ENCODE measurements at places on chromosomes 2 and 18.

DNA sequence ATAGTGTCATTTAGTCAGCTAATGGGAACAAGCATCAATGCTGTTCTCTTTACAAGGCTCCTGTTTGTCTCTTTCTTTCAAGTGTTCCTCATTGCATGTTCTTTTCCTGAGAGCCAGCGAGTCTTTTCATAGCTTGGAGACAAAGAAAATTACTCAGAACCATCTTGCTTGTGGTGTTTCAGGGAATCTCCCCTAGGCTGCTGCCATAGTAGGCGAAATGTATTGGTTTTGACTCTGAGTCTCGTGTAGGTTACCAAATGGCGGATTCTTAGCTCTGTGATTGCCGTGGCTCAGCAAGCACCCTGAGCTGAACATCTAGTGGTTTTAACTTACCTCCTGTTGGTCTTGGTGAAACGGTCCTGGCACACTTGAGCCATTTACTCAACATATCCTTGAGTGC, 68.7 kb downstream of the RHBDD1 start:
- no peak for DNase-seq

DNA sequence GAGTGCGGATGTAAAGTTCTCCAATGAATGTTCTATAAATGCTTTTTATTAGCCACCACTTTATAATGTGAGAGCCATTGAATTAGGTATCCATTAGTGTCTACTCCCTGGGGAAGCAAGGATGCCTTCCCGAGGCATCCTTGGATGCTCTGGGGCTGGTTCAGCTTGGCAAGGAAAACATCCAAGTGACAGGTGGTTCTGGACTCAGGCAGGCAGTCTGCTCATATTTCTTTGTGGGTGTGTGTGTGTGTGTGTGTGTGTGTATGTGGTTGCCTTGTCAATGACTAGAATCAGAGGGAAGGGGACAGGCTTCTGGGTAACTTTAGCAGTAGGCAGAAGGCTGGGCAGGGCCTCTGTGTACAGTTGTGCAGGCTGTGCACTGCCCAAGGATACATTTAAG, 149.2 kb downstream of the TSN start:
- DNase-seq = no peak

- DNase-seq = no peak
Observed at GRCh38 chr2:121735518-121736074, 1.1 kb downstream of the NIFK start.

- no peak for DNase-seq
Observed at GRCh38 chr2:164705412-164706167, 84.3 kb upstream of the GRB14 start.

DNA sequence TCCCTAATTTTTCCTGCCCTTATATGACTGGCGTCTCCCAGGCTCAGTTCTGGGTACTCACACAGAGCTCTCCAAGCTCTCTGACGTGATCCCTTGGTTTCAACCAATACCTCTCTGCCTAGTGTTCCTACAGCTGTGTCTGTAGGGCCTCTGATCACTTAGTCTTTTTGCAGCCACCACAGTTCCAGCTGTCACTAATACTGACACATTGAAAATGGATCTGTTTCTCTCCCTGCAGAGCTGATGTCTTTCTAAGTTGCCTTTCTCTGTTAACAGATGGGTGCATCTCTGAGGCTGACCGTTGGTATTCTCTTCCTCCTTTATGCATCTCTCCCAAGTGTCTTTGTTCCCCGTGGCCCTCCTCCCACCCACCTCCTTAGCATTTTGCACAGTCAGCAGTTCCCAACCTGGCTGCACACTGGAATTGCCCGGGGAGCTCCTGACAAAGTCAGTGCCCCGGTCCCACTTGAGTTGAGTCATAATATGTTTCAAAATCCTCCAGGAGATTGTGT, 62.5 kb downstream of the CERS6 start:
- no peak for DNase-seq

- DNase-seq = no peak
Observed at GRCh38 chr2:225400060-225400511, 576 bp downstream of the NYAP2 start.

DNA sequence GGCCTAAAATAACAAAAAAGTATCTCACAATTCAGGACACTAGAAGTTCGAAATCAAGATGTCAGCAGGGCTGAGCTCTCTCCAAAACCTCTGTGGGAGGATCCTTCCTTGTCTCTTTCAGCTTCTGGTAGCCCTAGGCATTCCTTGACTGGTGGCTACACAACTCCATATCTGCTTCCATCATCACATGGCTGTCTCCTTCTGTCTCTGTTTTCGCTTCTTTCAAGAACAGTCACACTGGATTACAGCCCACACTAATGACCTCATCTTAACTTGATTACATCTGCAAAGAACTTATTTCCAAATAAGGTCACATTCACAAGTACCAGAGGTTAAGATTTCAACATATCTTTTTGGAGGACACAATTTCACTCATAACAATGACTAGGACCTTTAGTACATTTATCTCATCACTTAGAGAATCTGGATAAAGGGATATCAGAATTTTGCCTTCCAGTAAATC, 275.2 kb downstream of the IRS1 start:
- DNase-seq = no peak

GRCh38 chr2:37928377-37928776, 3.3 kb downstream of the RMDN2 start:
- DNase-seq = no peak

DNA sequence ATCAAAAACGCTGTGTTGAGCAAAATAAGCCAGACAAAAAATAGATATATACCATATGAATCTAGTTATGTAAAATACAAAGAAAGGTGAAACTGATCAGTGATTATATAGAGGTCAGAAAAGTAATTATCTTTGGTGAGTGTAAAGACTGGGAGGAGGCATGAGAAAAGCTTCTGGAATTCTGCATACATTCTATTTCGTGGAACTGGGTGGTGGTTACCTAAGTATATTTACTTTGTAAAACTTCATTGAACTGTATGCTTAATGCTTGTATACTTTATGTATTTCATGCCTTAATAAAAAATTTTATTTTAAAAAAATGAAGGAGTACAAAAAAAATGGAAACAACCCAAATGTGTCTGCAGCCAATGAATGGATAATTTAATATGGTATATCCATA, 153.1 kb upstream of the ALPP start:
- no peak for DNase-seq

- DNase-seq = no peak
Observed at GRCh38 chr2:123826729-123827271, 198.3 kb upstream of the CNTNAP5 start.

GRCh38 chr2:211881449-211881848, 657.2 kb downstream of the ERBB4 start:
- no peak for DNase-seq

DNA sequence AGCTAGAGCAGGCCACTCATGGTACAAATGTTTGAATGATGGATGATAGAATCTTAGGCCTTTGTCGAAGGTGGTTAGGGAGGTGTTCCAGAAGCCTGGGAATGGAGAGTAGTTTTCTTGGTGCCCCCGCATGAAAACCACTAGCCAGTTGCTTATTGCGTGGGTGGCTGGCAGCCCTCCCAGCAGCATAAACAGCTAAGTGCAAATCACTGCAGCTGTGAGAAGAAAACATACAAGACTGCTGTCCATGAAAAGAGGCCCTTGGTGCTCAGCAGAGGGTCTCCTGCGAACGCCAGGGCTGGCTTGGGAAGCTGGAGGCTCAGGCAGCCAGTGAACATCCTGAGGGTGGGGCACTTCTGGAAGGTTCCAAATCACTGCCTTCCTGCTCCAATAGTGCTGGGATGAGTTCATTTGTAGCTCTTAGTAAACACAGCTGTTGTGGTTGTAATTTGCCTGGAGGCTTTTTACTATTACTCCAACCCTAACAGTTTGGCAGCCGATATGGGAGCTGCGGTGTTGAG, 118.8 kb downstream of the MGAT5 start:
- no peak for DNase-seq

GRCh38 chr2:46535360-46535759, 56.0 kb downstream of the TMEM247 start:
- no peak for DNase-seq

- no peak for DNase-seq
Observed at GRCh38 chr18:43515481-43515880, 238.2 kb upstream of the SYT4 start.

- DNase-seq = no peak
Observed at GRCh38 chr2:185316383-185316782, 422.2 kb upstream of the FSIP2 start.

DNA sequence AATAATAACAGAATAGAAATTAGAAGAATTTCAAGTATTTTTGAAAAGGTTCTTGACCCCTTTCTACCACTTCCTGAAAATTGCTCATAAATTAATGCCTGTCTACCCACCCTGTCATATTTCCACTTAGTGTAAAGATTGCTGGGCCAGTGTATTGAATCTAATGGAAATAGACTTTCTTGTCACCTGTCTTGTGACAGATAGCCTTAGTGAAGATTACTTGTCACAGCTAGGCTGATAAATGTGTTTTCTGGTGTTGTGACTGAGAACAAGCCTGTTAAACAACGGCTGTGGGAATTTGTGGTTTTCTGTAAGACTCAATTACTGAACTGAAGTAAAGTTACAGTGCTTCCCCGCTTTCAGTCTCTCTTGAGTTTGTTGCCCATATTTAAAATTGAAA, 37.0 kb downstream of the PIK3C3 start:
- DNase-seq = no peak

DNA sequence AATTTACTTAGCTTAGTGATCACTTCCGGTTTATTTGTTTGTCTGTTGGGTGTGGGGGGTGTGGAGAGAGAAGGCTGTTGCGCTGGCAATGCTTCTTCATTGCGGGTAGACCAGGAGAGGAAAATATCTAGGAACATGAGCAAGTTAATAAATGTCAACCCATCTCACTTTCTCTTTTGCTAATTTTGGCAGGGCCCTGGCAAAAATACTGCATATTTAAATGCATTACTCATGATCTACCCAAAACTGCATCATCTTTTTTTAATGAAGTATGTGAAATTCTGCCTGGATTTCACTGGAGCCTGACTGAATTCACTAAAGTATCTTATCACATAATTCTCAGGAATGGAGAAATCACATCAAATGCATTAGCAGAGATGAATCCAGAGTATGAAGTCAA, 1131.0 kb upstream of the NXPH2 start:
- DNase-seq = no peak

GRCh38 chr2:25617948-25618646, 55.3 kb downstream of the DTNB start:
- DNase-seq = no peak

- DNase-seq = no peak
Observed at GRCh38 chr2:217801115-217801531, 201.7 kb downstream of the TNS1 start.

DNA sequence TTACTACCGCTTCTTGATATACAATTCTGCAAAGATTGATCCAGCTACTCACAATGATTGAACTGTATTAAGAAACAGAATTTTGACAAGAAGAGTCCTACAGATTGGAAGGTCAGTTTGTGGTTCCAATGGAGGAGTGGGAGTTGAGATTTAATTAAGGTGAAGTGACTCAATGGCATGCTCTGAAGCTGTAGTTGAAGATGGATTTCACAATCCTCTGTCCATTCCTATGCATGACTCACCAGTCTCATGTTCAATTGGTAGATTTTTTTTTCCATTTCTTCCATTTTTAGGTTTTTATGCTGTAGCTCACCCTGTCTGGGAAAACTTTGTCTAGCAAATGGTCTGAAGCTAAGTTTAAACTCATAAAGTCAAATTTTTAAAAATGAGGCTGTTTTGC, 83.3 kb downstream of the DPP4 start:
- DNase-seq = no peak

GRCh38 chr2:158903711-158904405, 64.6 kb upstream of the TANC1 start:
- DNase-seq = no peak

- DNase-seq = no peak
Observed at GRCh38 chr2:101328474-101329007, 20.0 kb upstream of the RNF149 start.

- no peak for DNase-seq
Observed at GRCh38 chr2:237613679-237614078, 13.7 kb upstream of the LRRFIP1 start.

GRCh38 chr2:51028829-51029228, 3.1 kb downstream of the NRXN1 start:
- DNase-seq = no peak

DNA sequence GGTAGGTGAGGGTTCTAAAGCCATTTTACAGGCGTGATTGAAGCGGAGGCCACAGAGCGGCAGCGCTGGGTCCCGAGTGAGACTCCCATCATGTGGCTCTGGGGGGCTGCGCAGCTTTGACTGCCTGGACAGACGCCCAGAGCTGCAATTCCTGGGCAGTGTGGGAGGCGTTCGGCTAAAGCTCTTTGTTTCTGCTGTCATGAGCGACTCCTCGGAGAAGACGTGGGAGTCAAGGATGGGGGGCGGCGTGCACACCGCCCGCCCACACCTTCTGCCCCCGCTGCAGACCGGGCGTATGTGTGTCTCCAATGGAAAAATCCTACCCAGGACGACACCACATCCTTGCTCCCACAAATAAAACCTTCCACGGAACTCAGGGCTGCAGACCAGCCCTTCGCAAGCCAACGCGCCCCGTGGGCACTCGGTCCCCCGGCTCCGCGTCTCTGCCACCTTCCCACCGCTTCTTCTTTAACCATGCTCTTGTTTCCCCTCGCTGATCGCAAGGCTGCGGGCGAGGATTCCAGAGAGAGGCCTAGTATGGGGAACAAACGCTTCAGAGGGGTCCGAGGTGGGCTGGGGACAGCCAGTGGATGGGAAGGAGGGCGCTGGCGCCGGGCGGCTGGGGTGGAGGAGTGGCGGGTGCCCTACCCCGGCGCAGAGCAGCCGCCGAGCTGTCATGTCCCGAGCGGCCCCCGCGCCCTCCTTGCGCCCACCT, 680 bp upstream of the LBH start:
- no peak for DNase-seq

- no peak for DNase-seq
Observed at GRCh38 chr2:206805887-206806607, 40.6 kb downstream of the FASTKD2 start.

DNA sequence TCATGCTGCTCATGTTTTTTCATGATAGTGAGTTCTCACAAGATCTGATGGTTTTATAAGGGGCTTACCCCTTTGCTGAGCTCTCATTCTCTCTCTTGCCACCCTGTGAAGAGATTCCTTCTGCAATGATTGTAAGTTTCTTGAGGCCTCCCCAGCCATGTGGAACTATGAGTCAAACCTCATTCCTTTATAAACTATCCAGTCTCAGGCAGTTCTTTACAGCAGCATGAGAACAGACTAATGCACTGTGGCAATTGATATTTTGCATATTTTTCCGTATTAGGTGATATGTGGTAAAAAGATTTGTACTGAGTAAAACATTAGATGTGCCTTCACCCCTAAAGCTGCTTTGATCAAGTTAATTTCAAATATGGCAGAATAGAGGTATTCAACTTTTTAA, 48.8 kb downstream of the RAB27B start:
- no peak for DNase-seq

- no peak for DNase-seq
Observed at GRCh38 chr2:149651229-149651628, 63.7 kb upstream of the MMADHC start.

Data from cortex of kidney (tissue), 1 donor.